Left lung (tissue), 14 donors: ENCODE measurements at places on chromosomes 1 and 21. TPM values are rescaled to one million over a fixed set of nuclear protein-coding genes. Genes with fewer than 3 reads are reported as not detected.
A peak's percentile ranks its signal among the peaks of the same experiment; 100 is the strongest.

GRCh38 chr1:243580984-243581383 is 269.1 kb downstream of the AKT3 start:
- H3K4me1 ChIP-seq = no peaks in the 10 kb centered on the region
- no peaks in the 10 kb centered on the region for H3K27me3 ChIP-seq
- no peak overlapping the region for H3K27ac ChIP-seq
- no peak for DNase-seq
- H3K36me3 ChIP-seq = no peaks in the 10 kb centered on the region
- no peak overlapping the region for H3K4me3 ChIP-seq

- H3K27ac ChIP-seq = no peak overlapping the region
- H3K4me1 ChIP-seq = peaks cover 43% of the 10 kb centered on the region
These were observed 59.3 kb downstream of the SLC9A1 start for GRCh38 chr1:27095576-27095975.

DNA sequence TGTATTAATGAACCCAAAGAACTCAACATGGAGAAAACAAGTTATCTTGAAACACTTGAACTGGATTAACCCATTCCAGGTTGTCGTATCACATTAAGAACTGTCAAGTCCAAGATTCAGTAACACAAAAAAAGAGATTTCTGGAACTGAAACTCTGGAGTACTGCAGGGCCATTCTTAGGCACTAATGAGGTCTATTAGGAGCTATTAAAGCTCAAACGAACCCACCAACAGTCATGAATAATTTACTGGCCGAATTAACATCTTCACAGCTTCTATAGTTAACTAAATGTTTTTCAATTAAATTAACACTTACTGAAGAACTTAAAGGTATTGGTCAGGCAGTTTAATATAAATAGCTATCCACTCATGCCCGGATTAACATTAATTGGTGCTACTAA is 4.6 kb downstream of the CSDE1 start:
- H3K27ac ChIP-seq = no peak overlapping the region
- no peak overlapping the region for H3K4me3 ChIP-seq
- peaks cover 87% of the 10 kb centered on the region for H3K4me1 ChIP-seq
- peaks cover 21% of the 10 kb centered on the region for H3K36me3 ChIP-seq

DNA sequence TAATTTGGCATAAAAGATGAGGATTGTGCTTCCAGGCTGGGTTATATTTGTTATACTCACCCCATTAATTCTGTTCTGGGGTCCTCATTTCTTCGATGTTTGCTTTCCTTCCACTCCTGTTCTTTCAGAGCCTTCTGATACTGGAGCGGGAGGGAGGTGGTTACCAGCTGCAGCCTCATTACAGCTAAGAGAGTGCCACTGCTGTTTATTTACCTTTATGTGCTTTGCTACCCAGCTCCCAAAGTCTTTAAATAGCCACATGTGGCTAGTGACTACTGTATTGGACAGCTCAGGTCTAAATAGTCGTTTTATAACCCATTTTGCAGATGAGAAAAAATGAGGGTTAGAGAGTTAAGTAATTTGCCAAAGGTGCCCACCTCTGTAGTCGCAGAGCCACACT is 25.1 kb downstream of the PLEKHM2 start:
- no peak for DNase-seq
- H3K4me1 ChIP-seq = peaks cover 23% of the 10 kb centered on the region
- H3K36me3 ChIP-seq = no peaks in the 10 kb centered on the region
- no peaks in the 10 kb centered on the region for H3K27me3 ChIP-seq
- no peak overlapping the region for H3K27ac ChIP-seq

- no peaks in the 10 kb centered on the region for H3K36me3 ChIP-seq
- no peaks in the 10 kb centered on the region for H3K27me3 ChIP-seq
- H3K27ac ChIP-seq = peak overlapping the region; percentile 60
- H3K4me1 ChIP-seq = peaks cover 15% of the 10 kb centered on the region
These were observed 34.6 kb upstream of the SLC45A1 start for GRCh38 chr1:8283058-8283884.

DNA sequence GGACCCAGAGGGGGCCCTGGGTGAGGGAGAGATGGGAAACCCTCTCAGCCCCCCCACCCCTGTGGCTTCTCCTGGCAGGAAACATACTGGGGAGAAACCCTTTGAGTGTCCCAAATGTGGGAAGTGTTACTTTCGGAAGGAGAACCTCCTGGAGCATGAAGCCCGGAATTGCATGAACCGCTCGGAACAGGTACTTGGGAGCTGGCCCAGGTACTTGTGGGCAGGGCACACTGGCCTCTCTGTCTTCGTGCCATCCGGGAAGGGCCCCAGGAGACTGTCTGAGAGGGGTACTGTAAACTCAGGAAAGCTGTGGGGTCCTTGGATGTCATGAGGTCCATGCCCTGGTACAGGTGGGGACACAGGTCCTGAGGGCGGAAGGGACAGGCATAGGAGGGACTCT is 6.0 kb downstream of the ZBTB48 start:
- no peak overlapping the region for H3K27ac ChIP-seq
- no peaks in the 10 kb centered on the region for H3K36me3 ChIP-seq
- no peak for DNase-seq
- no peak overlapping the region for H3K4me3 ChIP-seq

DNA sequence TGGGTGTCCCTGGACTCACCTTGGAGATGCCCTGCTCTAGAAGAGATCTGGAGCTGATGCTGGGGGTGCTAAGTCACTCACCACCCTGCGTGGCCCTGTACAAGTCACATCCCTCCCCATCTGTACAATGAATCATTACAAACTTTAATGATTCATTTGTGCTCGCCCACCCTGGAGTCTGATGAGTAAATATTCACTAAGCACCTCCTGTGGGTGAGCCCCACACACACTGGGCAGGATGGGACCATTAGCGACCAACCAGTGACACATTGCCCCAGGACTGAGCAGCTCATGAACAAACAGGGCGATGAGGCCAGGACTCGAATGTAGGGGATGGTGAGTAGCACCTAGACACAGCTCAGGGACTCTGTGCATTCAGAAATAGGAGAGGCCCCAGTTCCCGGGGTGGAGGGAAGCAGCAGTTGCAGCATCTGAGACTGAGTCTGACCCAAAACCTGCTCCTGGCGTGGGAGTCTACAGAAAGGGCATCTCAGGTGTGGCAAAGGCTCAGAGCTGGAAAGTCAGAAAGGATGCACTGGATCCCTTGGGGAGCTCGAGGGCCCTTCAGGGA is 18.1 kb upstream of the PDZK1IP1 start:
- no peak for DNase-seq
- H3K36me3 ChIP-seq = no peaks in the 10 kb centered on the region
- H3K27ac ChIP-seq = no peak overlapping the region
- H3K27me3 ChIP-seq = peaks cover 9% of the 10 kb centered on the region
- peaks cover 12% of the 10 kb centered on the region for H3K4me1 ChIP-seq

GRCh38 chr1:187999973-188000372 is 1171.2 kb downstream of the PLA2G4A start:
- H3K4me3 ChIP-seq = no peak overlapping the region
- H3K27ac ChIP-seq = no peak overlapping the region
- no peaks in the 10 kb centered on the region for H3K4me1 ChIP-seq
- no peaks in the 10 kb centered on the region for H3K36me3 ChIP-seq

Gene AKNAD1
- total RNA-seq = not detected
